ENCODE measurements at places on chromosomes 5 and 9.
A peak's percentile ranks its signal among the peaks of the same experiment; 100 is the strongest.

- no peak for DNase-seq
Observed at GRCh38 chr5:38286002-38286401, 27.6 kb downstream of the EGFLAM start.

DNA sequence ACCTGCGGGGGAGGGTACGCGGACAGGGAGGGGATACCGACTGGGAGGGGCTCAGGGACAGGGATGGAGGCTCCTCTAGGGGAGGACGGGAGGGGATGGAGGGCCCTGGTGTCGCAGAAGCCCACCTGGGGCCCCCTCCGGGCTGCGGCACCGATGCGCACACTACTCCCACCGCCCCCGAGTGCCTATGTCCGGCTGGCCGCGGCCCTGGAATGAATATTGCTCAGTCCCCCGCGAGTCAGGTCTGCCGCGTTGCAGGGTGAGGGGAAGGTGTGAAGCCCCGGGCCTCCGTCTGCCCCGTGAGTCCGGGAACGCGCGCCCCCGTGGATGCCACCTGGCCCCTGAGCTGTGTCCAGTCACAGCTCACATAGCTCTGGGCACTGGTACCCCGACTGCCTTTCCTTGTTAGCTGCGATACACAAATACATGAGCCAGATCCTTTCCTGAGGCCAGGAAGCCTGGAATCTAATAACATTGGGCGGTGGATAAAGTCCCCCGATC lies 44.5 kb upstream of the PRSS3 start:
- DNase-seq, result no peak

GRCh38 chr5:181215997-181216989 lies 6.8 kb upstream of the TRIM41 start:
- no peak for DNase-seq

GRCh38 chr5:168020542-168021294 lies 270.7 kb upstream of the WWC1 start:
- peak; percentile 6 for DNase-seq

GRCh38 chr9:131310833-131311554 lies 21.5 kb downstream of the PLPP7 start:
- DNase-seq, result no peak

GRCh38 chr9:130288393-130288792 lies 22.8 kb downstream of the HMCN2 start:
- DNase-seq, result no peak

DNA sequence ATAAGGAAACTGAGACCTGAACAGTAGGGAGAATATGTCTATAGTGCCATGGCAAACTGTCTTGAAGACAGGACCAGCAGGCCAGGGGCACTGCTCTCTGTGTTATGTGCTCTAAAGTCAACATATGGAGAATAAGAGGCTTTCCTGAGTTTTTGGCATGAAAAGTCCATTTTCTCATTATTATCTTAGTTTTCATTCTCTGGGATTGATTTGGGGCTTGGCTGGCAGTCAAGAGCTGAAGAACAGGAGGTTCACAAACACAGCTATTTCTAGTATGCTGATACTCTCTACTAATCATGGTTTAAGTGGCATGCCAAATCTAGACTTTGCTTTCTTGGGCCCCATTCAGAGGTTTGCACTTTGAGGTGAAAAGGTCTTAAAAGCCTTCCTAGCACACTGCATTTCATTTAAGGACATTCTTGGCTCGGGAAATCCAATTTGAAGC lies 404.4 kb downstream of the ZNF608 start:
- no peak for DNase-seq

GRCh38 chr5:138364576-138364975 lies 12.1 kb downstream of the KDM3B start:
- DNase-seq, result no peak

DNA sequence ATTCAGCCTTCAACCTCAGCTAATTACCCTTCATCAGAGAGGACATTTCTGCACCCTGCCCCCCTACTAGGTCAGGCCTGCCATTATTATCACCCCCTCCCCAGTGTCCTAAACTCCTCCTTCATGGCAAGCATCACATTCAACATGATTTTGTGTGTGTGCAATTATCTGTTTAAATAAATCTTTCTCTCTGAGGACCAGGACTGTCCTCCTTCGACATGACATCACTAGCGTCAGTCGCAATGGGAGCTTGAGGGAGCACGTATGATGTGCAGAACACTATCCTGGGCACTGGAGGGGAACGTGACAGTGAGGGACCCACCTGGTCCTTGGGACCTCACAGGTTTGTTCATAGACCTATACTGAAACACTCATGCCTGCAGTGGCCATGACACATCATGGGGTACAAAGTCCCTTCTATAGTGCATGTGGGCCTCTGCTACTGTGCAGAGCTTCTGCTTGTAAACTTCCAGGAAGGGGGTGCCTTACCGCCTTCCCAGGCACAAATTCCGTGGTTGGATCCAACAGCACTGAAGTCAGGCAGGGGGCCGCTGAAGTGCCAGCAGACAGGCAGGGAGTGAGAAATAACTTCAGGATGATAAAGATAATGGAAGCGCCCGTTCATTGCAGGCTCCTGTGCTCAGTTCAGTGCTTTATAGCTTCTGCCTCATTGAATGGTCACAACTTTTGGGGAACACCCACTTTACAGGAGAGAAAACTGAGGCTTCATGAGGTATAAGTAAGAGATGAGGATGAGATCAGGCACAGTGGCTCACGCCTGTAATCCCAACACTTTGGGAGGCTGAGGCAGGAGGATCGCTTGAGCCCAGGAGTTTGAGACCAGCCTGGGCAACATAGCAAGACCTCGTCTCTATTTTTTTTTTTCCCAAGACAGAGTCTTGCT lies 36.0 kb upstream of the STXBP1 start:
- no peak for DNase-seq

DNA sequence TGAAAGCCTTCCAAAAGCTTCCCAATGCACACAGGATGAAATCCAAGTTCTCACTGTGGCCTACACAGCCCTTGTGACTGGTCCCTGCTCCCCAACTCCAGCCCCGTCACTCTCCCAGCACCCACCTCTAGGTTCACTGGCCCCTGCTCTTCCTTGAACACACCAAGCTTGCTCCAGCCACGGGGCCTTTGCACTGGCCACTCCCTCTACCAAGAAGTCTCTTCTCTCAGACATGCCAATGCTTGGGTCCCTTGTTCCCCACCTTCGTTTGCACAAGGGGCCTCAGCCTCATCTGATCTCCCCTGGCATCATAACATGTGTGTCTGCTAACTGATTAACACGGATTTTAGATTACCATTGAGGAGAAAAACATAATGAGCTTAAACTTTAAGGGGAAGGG lies 56.0 kb downstream of the ROR2 start:
- DNase-seq, result no peak

DNA sequence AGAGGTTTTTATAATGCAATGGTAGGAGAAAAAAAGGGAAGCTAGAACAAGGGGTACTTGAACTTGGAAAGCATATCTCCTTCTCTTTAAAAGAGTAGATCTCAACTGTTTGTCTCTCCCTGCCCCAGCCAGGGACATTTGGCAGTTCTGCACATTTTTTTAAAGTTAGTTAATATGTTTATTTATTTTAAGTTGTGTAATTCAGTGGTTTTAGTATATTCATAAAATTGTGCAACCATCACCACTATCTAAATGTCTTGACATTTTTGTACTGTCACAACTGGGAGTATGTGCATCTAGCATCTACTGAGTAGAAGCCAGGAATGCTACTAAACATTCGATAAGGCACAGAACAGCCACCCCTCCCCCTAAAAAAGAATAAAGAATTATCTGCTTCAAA lies 103.5 kb upstream of the DPYSL3 start:
- peak; percentile 12 for DNase-seq

GRCh38 chr5:102866237-102866600 lies 111.1 kb downstream of the PAM start:
- DNase-seq, result peak; percentile 1

DNA sequence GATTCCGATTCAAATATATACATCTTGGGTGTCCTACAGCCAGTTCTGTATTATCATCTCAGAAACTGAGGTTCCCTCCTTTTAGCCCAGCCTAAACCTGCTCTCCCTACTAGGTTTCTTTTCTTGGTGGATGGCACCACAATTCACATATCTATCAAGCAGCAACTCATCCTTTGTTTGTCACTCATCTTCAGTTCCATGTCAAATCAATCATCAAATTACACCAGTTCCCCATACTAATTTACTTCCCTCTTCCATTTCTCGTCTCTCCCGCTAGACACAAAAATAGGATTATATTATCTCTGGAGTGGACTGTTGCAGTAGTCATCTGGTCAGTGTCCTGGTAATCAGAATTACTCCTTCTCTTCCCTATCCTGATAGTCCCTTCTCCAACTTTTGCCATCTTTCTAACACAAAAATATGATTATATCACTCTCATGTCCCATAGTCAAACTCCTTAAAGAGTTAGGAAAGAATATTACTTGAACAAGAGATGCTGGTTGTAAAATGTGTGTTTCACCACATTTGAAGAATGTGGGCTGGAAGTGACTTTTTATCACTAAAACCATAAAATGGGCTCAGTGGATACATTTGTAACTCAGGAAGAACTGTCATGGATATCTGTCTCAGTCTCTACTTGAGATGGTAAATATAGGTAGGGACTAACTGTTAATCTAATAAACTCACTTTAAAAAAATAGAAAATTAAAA lies 69.1 kb upstream of the RICTOR start:
- DNase-seq, result no peak

GRCh38 chr9:126521089-126521488 lies 92.6 kb upstream of the LMX1B start:
- no peak for DNase-seq

GRCh38 chr5:119613937-119614336 lies 15.4 kb upstream of the FAM170A start:
- DNase-seq, result no peak

DNA sequence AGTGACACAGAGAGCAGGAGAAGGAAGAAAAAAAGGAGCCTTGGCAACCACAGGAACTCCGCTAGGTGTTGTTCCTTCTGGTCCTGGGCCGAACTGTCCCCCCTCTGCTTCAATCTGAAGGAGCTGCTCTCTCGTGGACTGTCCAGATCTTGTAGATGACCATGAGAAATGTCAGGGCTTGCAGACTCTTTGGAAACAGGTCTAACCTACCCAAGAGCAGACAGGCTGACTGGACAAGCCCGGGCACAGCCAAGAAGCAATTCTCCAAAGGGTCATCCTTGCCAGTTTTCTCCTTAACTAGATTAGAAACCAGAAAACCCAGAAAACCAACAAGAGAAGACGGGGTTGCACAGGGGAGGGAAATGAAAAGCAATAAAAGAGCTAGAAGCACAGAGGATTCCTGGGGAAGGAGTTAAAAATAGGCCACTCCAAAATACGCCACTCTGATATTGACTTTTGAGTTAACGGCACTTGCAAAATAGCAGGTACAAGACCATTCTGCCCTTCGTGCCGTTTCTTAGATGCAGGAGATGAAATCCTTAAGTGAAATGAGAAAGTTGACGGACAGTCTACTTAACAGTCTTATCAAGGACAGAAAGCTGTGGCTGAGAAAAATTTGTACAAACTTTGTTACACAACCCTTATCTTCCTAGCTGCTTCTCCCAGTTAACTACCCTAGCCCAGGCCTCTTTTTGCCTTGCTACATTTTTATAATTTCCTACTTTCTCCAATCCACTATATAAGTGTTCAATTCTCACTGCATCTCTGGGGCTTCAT lies 5.8 kb downstream of the GCNT4 start:
- no peak for DNase-seq

DNA sequence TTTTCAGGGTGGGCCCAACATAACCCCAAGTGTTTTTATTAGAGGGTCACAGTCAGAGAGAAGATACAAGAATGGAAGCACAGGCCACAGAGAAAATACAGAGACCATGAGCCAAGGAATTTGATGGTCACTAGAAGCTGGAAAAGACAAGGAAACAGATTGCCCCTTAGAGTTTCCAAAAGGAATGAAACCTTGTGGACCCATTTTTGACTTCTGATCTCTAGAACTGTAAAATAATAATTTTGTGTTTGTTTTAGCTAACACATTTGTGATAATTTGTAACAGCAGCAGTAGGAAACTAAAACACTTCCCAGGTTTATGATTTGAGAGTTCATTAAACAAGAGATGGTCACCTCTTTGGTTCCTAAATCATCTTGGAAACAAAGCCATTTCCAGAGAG lies 21.8 kb downstream of the CDKN2A start:
- no peak for DNase-seq

- no peak for DNase-seq
Observed at GRCh38 chr9:137811283-137811870, 66.2 kb upstream of the CACNA1B start.
